ENCODE measurements at places on chromosomes 11 and 22.

DNA sequence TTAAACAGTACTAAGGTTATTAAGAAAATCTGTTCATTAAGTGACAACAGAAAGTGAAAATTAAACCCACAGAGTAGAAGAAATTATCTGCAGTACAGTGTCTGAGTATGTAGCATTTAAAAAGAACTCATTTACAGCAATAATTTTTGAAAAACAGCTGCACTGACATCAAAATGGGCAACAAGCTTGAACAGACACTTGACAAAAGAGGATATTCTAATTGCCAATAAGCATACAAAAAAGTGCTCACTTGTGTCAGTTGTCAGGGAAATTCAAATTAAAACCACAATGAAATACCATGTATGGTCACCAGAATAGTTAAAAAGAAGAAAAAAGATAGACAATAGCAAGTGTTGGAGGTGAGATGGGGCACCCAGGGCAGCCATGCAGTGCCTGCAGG, 93.3 kb upstream of the LINC01488 start:
- DNase-seq, result no peak

DNA sequence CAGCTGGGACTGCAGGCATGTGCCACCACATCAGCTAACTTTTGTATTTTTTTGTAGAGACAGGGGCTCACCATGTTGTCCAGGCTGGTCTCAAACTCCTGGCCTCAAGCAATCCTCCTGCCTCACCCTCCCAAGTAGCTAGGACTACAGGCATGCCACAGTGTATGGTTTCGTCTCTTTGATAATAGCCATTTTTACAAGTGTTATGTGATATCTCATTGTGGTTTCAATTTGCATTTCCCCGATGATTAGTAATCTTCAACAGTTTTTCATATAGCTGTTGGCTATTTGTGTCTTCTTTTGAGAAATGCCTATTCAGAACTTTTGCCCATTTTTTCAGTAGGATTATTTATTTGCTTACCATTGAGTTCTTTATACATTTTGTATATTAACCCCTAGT, 9.0 kb upstream of the MTMR3 start:
- no peak for DNase-seq

DNA sequence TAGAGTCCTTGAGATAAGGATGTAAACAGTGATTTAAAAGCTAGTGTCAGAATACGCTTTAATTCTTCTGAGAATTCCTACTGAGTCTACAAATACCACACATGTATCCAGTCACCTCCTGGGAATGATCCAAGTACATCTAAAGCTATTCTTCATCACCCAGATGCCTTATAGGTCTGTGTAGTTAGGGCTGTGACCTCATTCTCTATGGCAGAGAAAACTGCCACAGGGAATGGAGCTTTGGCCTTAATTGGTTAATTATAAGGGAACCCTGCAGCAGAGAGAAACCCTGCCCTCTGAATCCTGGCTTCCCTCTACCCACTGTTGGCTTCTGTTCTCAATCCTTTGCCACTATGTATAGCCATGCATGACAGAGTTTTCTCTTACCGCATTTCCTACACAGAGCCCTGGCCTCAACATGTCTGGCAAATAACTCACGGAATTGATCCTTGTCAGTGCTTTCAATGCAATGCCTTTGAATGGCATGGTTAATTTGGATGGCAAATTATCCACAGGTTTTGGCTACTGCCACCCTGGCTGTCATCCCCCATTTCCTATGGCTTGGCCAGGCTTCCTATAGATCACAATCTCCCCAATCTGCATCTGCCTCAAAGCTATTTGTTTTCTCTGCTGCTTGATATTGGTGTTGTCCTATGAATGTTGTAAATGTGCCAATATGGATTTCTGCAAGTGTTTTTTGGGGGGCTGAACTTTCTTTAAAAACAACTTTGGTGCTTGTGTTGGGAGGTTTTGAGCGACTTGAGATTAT, 2.9 kb downstream of the DIXDC1 start:
- peak; percentile 82 for DNase-seq

- DNase-seq, result no peak
These were observed 11.1 kb downstream of the CTR9 start for GRCh38 chr11:10762185-10762584.

GRCh38 chr22:22099194-22099486, 116.6 kb upstream of the TOP3B start:
- no peak for DNase-seq

DNA sequence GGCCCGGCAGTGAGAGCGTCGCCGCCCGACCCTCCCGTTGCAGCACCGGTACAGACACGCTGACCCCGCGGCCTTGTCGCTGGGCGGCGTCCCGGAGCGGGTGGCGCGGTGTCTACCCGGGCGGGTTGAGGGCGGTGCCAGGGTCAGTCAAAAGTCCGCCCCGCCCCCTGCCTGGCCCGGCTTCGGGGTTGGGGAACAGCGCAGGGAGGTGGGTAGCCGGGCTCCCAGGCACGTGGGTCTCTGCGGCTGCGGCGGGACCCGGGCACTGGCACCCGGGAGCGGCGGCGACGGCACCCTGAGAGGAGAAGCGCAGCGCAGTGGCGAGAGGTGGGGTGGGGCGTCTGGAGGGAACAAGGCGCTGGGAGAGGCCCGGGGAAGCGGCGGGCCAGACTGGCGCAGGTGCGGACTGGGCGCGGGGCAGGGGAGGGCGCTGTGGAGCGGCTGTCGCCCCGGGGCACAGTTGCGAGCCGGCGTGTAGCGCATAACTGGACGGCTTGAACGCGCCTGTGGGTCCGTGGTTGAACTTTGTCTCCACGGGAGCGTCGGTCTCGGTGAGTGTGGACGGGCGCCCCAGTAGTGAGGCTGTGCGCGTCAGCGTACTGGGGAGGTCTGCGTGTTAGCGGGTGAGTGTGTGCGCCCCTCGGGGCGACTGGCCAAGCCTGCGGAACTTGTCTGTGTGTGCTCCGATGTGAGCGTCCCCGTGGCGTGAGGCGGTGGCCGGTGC, at the start of gene P2RY2:
Gene P2RY2 (plus strand): TSS at position 176 of the 724 bp plus-strand sequence. CDS start 15,879 bp downstream, outside the sequence.
- DNase-seq, result no peak

GRCh38 chr11:72657411-72658100, 16.7 kb downstream of the PDE2A start:
- no peak for DNase-seq

DNA sequence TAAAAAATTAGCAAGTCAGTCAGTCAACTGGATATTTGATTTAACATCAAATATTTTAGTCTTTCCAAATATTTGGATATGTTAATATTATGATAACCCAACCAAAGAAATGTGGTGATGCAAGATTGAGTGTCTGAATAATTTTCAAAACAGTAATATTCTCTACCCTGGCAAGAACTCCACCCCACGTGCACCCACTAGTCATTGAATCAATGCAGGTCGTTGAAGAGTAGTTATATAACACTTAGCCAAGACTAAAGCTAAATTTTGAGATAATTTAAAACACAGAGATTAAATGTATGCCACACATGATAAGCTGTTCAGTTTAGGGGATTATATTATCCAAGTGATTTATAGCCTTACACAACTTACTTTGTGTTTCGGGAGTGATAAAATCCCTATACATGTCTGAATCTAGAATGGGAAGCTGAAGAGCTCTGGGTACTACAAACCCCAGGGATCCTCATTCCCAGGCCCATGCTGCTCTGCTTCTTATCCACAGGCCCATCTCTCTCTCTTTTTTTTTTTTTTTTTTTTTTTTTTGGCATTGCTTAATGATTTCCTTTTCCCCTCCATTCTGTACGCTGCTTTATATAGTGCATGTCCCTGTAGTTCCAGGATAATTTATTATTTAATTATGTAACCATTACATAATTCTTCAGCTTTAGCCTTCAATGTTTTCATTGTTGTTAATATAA, 392.9 kb downstream of the NTM start:
- DNase-seq, result no peak

- DNase-seq, result no peak
These were observed 534 bp downstream of the RBFOX2 start for GRCh38 chr22:36027935-36028645.

DNA sequence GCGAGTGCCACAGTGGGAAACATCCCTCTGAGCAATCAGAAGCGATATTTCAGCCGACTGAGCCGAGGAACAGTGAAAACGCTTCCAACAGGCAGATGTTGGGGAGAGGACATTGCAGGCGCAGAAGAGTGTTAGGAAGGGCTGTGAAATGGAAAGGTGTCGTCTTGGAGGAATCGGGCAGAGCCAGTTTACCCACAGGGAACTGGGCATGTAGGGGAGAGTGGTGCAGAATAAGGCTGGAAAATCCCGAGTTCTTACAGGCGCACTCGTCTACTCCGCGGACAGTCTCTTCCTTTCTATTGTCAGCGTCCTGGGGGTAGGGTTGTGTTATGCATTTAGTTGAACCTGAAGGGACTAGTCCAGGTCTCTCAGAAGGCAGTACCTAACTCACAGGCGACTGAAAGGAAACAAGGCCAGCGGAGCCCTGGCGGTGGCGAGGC, 1.1 kb upstream of the APLP2 start:
- no peak for DNase-seq

DNA sequence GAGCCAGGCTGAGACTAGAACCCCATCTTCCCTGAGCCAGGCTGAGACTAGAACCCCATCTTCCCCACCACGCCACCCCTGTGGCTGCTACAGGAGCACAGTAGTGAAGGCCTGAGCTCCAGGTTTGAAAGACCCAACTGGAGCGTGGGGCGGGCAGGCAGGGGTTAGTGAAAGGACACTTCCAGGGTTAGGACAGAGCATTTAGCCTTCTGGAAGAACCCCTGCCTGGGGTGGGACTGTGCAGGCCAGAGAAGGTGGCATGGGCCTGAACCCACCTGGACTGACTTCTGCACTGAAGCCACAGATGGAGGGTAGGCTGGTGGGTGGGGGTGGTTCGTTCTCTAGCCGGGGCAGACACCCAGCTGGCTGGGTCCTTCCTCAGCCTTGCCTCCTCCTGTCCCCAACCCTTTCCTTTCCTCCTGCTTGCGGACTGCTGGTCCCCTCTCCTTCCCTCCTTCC, 24.1 kb downstream of the SUN2 start:
- no peak for DNase-seq

- DNase-seq, result no peak
These were observed 18.0 kb upstream of the TMEM135 start for GRCh38 chr11:87019613-87020271.

DNA sequence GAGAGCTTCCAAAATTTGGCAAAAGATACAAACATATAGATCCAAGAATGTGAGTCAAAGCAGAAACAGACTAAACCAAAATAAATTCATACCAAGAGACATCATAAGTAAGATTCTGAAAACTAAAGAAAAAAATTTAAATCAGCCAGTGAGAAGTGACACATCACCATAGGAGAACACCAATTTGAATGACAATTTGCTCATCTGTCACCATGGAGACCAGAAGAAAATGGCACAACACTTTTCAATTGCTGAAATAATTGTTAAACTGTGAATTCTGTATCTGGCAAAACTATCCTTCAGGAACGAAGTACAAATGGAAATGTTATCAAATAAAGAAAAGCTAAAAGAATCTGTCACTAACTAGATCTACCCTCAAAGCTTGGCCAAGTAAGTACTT, 864.3 kb downstream of the BRD1 start:
- DNase-seq, result no peak

DNA sequence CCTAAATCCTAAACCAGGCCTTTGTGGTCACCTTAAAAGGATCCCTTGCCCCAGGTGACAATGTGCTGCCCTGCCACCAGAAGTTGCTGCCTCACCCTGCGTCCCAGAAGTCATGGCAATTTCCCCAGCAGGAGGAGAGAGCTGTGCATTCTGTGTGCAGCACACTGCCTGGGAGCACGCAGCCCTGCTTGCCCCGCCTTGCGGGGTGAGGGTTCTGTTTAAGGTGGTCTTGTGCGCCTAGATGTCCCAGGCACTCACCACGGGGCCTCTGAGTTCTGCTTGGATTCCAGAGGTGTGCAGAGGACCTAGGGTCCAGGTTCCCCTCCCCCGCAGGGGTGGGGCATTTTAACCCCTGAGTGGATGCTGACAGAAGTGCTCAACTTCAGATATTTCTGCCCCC, 95.0 kb downstream of the GRAMD1B start:
- no peak for DNase-seq

DNA sequence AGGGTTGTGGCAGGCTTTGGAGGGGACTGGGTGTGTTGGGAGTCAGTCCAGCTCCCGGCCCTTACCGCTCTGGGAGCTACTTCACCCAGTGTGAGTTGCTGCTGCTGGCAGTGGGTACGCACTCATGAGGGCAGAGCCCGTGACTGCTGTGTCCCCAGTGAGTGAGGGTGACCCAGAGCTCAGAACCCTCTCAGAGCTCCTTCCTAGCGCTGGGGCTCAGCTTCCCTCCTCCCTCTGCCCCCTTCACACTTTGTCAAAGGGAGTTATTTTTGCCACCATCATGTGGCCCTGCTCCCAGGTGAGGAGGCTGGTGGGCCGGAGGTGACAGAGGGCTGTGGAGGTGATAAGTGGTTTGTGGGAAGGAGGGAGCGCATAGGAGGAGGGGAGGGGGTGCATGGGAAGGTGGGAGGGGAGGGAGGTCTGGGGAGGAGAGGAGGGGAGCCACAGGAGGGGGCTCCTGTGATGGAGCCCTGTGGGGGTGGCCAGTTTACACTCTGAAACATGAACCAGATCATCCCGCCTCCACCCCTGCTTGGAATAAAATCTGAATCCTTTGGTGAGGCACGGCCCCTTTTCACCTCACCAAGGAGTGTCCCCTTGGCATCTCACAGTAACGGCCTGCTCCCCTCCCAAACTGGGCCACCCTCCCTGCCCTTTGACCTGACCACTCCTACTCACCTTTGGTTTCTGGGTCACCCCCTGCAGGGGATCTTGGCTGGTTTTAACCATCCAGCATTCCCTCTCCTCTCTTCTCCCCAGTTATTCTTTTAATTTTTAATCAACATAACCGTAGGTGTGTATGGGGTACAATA, 9.9 kb downstream of the NDUFV1 start:
- no peak for DNase-seq

DNA sequence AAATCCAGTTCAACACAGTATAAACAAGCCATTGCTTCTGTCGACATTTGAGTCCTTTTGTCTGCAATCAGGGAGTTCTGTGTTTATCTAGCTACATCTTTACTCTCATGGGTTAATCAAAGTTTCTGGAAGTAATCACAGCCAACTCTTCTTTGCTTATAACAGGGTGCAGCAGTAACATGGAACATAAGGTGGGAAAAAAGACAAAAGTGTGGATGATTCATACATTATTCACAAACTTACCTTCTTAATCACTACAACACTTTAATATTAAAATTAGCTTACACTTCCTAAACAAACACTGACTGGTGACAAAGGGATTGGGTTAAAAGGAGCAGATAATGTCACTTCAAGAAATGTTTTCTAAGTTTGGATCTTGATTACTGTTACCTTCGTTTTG, 44.7 kb downstream of the SNX19 start:
- no peak for DNase-seq

Data from non-pigmented ciliary epithelial cell (primary cell).